GM12891 (cell line): ENCODE measurements at places on chromosomes 6 and 20.

DNA sequence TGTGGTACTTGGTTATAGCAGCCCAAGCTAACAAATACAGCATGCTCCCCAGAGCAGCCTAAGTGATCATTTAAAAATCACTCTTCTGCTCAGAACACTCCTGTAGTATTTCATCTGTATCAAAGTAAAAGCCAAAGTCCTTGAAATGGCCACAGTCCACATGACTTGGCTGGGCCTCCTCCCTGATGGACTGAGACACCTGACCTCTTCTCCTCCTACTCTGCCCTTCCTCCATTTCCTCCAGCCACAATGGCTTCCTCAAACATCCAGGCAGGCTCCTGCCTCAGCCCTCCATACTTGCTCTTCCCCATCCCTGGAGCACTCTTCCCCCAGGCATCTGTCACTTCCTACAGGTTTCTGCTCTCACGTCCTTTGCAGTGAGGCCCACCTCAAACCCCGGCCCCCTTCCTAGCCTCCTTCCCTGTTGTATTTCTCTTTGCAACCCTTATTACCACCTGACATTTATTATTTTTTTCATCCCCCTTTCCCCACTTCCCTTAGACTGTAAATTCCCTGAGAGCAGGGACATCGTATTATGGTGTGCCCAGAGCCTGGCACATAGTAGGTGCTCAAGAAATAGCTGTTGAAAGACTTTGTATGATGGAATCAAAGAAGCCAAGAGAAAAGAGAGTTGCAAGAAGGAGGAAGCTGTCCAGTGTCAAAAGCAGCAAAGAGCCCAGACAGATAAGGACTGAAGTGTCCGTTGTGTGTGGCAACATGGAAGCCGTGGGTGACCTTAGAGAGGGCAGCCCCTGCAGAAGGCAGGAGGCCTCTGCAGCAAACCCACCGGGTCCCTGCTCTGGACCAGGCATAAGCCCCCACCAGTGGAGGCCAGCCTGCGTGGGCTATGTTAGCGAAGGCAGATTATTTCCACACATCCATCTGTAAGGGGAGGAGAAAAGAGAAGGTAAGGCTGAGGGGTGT is 87.5 kb downstream of the TRERF1 start:
- no peak for DNase-seq

DNA sequence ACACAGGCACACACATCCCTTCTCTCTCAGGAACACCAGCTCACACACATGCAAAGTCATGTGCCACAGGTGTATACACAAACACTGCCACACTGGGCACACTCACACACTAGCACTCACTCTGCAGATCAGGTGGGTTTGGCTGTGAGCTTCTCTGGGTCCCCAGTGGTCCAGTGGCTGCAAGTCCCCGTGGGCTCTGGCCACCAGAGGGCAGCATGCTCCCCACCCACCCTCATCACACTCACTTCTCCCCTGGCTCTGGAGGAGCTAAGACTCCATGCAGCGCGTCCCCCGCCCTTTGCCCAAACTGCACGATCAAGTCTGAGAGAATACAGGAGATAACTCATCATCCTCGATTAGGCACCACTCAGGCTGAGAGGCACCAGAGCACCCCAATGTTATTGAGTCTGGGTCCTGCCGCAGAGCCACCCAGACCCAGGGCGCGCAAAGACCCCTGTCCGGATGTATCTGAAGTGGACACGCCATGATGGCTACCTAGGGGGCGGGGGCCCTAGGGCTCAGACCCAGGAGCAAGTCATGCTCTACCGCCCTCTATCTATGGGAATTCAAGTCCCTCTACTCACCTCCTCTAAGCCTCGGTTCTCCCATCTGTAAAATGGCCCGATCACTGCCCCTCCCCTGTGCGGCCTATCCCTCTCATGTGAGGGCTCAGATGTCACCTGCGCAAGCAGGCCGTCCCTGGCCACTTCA is 90.5 kb downstream of the GRM4 start:
- DNase-seq = peak; percentile 81

DNA sequence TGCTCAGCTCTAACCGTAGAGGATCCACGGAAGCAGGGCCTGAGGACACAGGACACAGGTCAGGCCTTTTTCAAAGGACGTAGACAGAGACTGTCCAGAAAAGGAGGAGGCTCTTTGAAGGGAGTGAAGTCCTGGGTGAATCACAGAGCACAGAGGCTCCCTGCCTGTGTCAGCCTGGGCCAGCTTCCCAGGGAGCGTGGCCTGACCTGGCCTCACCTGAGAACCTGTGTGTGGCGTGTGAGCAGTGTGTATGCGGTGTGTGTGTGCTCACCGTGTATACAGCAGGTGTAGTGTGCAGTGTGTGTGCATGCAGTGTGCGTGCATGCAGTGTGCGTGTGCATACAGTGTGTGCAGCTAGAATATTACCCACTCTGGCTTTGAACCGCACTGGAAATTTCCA is 56.0 kb upstream of the FNDC1 start:
- no peak for DNase-seq

- no peak for DNase-seq
Measured at GRCh38 chr20:10523443-10523842, 88.3 kb downstream of the SLX4IP start.

DNA sequence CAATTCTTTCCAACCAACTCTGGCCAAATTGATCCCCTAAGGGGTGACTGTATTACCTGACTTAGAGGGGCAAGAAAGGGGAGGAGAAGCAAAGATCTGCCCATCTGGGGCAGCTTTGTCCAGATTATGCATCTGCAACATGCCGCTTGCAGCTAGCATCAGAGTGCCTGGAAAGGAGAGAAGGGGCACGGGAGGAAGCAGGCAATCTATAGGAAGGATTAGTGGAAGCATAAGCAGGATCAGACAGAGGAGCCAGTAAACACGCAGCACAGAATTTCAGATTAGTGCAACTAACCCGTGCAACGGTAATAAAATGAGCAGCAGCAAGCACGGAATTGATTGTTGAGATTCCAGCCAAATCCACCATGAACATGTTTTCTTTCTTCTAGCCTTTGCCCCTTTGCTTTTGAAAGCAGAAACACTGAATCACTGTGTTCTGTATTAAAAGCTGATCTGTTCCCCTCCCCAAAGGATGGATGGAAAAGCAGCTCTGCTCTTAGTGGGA is 643.6 kb upstream of the CHD6 start:
- no peak for DNase-seq

- no peak for DNase-seq
Measured at GRCh38 chr6:168935628-168936010, 318.0 kb downstream of the THBS2 start.
